ENCODE measurements at places on chromosomes 7 and 10. TPM values are rescaled to one million over a fixed set of nuclear protein-coding genes. Genes with fewer than 3 reads are reported as not detected.

DNA sequence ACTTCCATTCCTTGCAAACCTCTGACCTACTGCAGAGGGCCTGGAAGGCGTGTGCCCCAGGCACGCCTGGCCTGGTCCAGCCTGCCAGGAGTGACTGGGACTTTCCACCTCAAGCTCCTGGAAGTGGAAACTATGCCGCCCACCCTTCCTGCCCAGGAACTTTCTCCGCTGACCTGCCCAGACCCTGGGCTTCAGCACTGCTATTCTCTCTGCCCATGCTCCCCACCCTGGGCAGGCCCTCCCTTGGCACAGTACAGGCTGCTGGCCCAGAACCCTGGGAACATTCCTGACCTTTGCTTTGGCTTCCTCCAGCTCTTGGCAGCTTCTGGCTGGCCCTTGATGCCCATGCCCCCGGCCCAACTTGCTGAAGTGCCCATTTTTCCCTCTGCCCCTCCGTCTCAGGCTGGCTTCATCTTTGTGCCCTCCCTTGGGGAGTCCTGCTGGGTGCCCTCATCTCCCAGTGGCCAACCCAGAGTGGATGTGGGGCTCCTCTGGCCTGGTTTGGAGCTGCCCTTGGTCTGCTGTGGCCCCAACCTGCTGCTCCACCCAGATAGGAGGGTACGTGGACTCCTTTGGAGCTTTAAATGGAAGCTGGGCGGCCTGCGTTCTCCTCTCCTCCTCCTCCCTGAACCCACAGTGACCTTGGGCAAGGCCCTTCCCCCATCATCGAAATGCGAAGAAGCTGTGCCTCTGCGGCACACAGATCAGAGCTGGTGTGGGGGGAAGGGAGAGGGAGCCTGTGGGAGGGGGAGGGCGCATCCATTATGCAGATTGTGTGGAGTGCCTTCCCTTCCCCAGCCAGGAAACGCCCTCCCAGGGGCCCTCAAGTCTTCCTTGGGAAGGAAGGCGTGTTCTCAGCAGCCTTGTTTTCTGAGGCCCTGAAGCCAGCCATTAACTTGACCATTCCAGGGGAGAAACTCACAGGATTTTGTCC, 3.4 kb downstream of the MMRN2 start:
- H3K27ac ChIP-seq: peak overlapping the region; percentile 63
- no peak overlapping the region for H3K4me3 ChIP-seq
- DNase-seq: peak; percentile 67
- H3K27me3 ChIP-seq: no peaks in the 10 kb centered on the region

- H3K4me3 ChIP-seq: no peak overlapping the region
- H3K27me3 ChIP-seq: no peaks in the 10 kb centered on the region
- no peaks in the 10 kb centered on the region for H3K36me3 ChIP-seq
- peaks cover 4% of the 10 kb centered on the region for H3K4me1 ChIP-seq
Observed at GRCh38 chr10:127990846-127991542, 84.1 kb downstream of the PTPRE start.

DNA sequence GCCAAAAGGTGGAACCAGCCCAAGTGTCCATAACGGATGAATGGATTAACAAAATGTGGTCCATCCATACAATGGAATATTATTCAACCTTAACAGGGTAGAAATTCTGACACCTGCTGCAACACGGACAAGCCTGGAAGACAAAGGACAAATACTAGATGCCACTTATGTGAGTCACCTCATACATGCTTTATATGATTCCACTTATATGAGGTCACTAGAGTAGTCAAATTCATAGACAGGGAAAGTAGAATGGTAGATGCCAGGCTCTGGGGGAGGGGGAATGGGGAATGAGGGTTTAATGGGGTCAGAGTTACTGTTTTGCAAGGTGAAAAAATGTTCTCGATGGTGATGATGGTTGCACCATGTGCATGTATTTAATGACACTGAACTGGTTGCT, 34.0 kb upstream of the CYTH3 start:
- H3K4me3 ChIP-seq: no peak overlapping the region
- H3K27ac ChIP-seq: no peak overlapping the region
- no peaks in the 10 kb centered on the region for H3K27me3 ChIP-seq

CNTNAP2 gene
- total RNA-seq: 0.82 TPM

Measured in sigmoid colon (tissue), 7 donors.